ENCODE measurements at places on chromosomes 3 and 15. TPM values are rescaled to one million over a fixed set of nuclear protein-coding genes. Genes with fewer than 3 reads are reported as not detected.

CCR1 gene
- not detected for total RNA-seq

C2CD4A gene
- total RNA-seq, result 0.20 TPM

SCG3 gene
- total RNA-seq, result 219 TPM

DNAH12 gene
- total RNA-seq, result 0.22 TPM

SIN3A gene
- total RNA-seq, result 45.4 TPM

TPM1 gene
- total RNA-seq, result 255 TPM

PCOLCE2 gene
- total RNA-seq, result 33.4 TPM

MST1R gene
- total RNA-seq, result 8.6 TPM

ALDH1A2 gene
- not detected for total RNA-seq

DPPA2 gene
- 0.42 TPM for total RNA-seq

RTP1 gene
- total RNA-seq, result not detected

GRCh38 chr3:5221701-5222100 lies 34.2 kb downstream of the EDEM1 start:
- no peak overlapping the region for H3K4me3 ChIP-seq
- no peak overlapping the region for H3K27ac ChIP-seq
- no peaks in the 10 kb centered on the region for H3K36me3 ChIP-seq
- no peaks in the 10 kb centered on the region for H3K27me3 ChIP-seq

GRCh38 chr3:1783995-1784394 lies 314.7 kb upstream of the CNTN4 start:
- no peak overlapping the region for H3K27ac ChIP-seq
- no peak overlapping the region for H3K4me3 ChIP-seq
- H3K36me3 ChIP-seq, result no peaks in the 10 kb centered on the region
- DNase-seq, result no peak

DNA sequence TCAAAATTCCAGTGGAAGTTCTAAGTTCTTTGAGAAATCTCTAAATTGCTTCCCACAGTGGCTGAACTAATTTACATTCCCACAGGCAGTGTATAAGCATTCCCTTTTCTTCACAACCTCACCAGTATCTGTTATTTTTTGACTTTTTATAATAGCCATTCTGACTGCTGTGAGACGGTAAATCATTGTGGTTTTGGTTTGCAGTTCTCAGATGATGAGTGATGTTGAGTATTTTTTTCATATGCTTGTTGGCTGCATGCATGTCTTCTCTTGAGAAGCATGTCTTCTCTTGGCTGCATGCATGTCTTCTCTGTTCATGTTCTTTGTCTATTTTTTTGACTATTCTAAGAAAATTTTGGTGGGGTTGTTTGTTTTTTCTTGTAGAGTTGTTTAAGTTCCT lies 499.6 kb upstream of the CCDC54 start:
- H3K27me3 ChIP-seq, result no peaks in the 10 kb centered on the region
- peaks cover 2% of the 10 kb centered on the region for H3K4me1 ChIP-seq
- DNase-seq, result no peak
- H3K36me3 ChIP-seq, result no peaks in the 10 kb centered on the region

- H3K4me3 ChIP-seq, result no peak overlapping the region
- no peaks in the 10 kb centered on the region for H3K4me1 ChIP-seq
- H3K36me3 ChIP-seq, result peaks cover 28% of the 10 kb centered on the region
- no peak for DNase-seq
- no peaks in the 10 kb centered on the region for H3K27me3 ChIP-seq
- H3K27ac ChIP-seq, result no peak overlapping the region
Observed at GRCh38 chr3:42269647-42270046, 3.7 kb upstream of the CCK start.

- H3K27ac ChIP-seq, result no peak overlapping the region
- H3K4me3 ChIP-seq, result no peak overlapping the region
- H3K4me1 ChIP-seq, result no peaks in the 10 kb centered on the region
- H3K36me3 ChIP-seq, result no peaks in the 10 kb centered on the region
- no peaks in the 10 kb centered on the region for H3K27me3 ChIP-seq
Observed at GRCh38 chr3:146280864-146281263, 30.0 kb upstream of the PLSCR4 start.

- no peak for DNase-seq
- no peak overlapping the region for H3K27ac ChIP-seq
- no peaks in the 10 kb centered on the region for H3K36me3 ChIP-seq
- no peaks in the 10 kb centered on the region for H3K4me1 ChIP-seq
- no peak overlapping the region for H3K4me3 ChIP-seq
Observed at GRCh38 chr3:135706758-135707375, 258.7 kb upstream of the PPP2R3A start.

DNA sequence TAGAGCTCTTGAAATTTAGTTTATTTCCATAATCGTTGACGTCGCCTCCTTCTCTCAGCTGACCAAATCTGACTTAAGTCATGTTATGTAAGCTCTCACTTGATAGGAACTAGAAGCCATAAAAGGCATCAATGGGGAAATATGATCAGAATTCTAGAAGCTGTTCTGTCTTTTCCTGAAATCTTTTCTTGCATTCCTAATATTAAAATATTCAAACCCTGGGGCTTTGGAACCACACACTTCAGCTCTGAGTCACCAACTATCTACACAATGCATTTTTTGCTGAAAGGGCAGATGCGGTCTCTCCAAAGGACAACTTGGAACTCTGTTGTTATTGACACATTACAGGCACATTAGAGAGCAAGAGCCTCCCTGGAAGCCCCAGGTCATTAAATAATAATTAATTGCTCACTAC lies 91.3 kb downstream of the LARS2 start:
- H3K27ac ChIP-seq, result no peak overlapping the region
- peaks cover 4% of the 10 kb centered on the region for H3K27me3 ChIP-seq

GRCh38 chr3:27422617-27423016 lies 53.4 kb upstream of the NEK10 start:
- H3K4me3 ChIP-seq, result no peak overlapping the region
- no peaks in the 10 kb centered on the region for H3K36me3 ChIP-seq
- no peaks in the 10 kb centered on the region for H3K27me3 ChIP-seq
- no peak for DNase-seq

DNA sequence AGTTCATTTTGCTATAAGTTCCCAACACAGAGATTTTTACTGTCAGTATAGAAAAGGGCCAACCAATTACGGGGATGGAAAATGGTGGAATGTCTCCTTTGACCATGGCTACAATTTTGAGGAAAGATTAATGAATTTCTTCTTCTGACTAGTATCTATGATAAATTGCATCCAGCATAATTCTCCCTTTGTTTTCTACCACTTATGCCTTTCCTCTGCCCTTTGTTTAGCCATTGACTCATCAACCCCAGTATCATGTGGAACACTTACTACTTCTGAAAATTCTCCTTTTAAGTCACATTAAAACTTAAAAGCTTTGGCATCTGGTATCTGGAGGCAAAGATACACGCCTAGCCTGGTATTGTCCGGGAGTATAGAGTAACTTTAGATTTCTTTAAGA lies 92.9 kb upstream of the CADPS start:
- H3K27me3 ChIP-seq, result no peaks in the 10 kb centered on the region
- H3K4me3 ChIP-seq, result no peak overlapping the region
- DNase-seq, result no peak
- no peaks in the 10 kb centered on the region for H3K36me3 ChIP-seq
- H3K4me1 ChIP-seq, result no peaks in the 10 kb centered on the region

GRCh38 chr3:169062501-169062900 lies 601.0 kb downstream of the MECOM start:
- no peaks in the 10 kb centered on the region for H3K4me1 ChIP-seq
- no peak overlapping the region for H3K27ac ChIP-seq
- no peaks in the 10 kb centered on the region for H3K36me3 ChIP-seq
- peaks cover 5% of the 10 kb centered on the region for H3K27me3 ChIP-seq
- DNase-seq, result no peak
- no peak overlapping the region for H3K4me3 ChIP-seq

- H3K4me3 ChIP-seq, result no peak overlapping the region
- H3K27me3 ChIP-seq, result no peaks in the 10 kb centered on the region
- H3K4me1 ChIP-seq, result peaks cover 15% of the 10 kb centered on the region
- H3K36me3 ChIP-seq, result no peaks in the 10 kb centered on the region
- DNase-seq, result no peak
Observed at GRCh38 chr3:72181251-72181650, 396.3 kb upstream of the PROK2 start.

DNA sequence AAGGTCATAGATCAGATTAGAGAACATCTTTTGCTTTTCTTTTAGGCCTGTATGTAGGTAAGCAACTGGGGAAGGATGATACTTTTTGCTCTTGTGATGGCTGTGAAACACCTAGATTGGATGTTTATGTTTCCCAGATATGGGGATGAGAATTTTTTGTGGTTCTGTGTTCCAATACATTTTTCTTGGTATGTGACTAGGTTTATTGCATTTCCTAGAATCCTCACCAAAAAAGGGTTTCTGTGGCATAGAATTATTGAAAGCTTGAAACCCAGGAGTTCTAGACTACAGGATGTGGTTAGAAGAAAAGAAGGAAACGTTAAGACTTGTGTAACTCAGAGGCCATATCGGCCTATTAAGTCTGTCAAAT lies 25.8 kb downstream of the OXNAD1 start:
- H3K4me3 ChIP-seq, result no peak overlapping the region
- no peaks in the 10 kb centered on the region for H3K36me3 ChIP-seq
- H3K4me1 ChIP-seq, result no peaks in the 10 kb centered on the region
- H3K27ac ChIP-seq, result no peak overlapping the region
- H3K27me3 ChIP-seq, result no peaks in the 10 kb centered on the region
- no peak for DNase-seq

GRCh38 chr15:101176625-101177024 lies 75.2 kb downstream of the CHSY1 start:
- peaks cover 17% of the 10 kb centered on the region for H3K27me3 ChIP-seq
- H3K27ac ChIP-seq, result no peak overlapping the region
- DNase-seq, result no peak
- peaks cover 37% of the 10 kb centered on the region for H3K4me1 ChIP-seq
- no peak overlapping the region for H3K4me3 ChIP-seq
